Small intestine (tissue), 16 donors: ENCODE measurements at places on chromosomes 12 and 14. TPM values are rescaled to one million over a fixed set of nuclear protein-coding genes. Genes with fewer than 3 reads are reported as not detected.

RNASE2 gene
- polyA plus RNA-seq = 3.4 TPM

DNA sequence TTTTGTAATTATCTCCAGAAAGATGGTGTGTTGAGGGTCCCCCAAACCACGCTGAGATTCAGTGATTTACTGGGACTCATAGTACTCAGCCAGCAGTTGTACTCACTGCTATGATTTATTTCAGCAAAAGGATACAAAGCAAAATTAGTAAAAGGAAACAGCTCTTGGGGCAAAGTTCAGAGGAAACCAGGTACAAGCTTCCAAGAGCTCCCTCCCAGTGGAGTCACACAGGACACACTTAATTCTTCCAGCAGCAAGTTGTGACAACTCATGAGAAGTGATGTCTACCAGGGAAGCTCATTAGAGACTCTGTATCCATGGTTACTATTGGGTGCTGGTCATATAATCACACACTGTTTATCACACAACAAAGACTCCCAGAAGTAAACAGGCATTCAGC, 38.7 kb downstream of the TTC8 start:
- peak; percentile 11 for DNase-seq

DNA sequence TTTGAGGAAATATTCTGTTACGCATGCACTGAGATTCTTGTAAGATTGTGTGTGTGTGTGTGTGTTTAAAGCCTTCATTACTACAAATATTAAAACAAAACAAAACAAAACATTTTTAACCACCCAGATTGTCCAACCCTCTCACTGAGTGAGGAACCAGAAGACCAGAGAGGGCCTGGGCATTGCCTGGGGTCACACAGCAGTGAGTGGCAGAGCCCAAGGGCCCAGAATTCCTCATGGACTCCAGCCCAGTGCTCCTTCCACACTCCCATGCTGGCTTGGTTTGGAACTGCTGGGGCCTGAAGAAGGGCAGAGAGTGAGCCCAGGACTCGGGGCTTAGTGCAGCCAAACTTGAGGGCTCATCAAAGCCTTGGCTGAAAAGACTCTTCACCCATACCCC, 1.6 kb upstream of the OTUB2 start:
- DNase-seq = no peak

SYCP3 gene
- polyA plus RNA-seq = 0.13 TPM

DNA sequence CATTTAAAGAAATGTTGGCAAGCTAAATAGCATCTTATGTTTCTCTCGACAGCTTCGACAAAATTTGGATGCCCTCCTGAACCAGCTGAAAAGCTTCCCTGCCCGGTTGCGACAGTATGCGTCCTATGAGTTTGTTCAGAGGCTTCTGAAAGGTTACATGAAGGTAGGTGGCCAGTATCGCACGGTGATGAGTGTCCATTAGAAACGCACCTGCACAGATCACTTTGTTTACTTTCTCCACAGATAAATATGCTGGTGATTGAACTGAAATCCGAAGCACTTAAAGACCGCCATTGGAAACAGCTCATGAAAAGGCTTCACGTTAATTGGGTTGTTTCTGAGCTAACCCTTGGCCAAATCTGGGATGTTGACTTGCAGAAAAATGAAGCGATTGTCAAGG, 36.5 kb downstream of the DYNC1H1 start:
- no peak for DNase-seq

DNA sequence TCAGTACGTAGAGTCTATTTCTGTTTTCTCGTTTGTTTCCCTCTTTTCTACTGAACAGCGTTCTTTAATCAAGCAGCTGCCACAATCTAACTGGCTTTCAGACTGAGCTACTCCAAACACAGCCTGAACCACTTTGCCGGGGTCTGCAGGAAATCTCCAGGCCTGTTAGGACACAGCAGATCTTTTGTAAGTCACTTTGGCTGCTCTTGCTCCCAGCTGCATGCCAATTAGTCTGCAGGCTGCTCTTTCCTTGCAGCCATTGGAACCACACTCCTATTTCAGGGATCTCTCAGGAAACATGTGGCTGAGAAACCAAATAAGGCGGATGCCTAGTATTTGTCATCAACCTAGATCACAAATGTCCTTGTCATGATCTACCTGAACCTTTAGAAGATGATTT, 73.6 kb downstream of the TMTC1 start:
- DNase-seq = peak; percentile 8

MYO1H gene
- 1.6 TPM for polyA plus RNA-seq

- DNase-seq = peak; percentile 79
These were observed at the start of gene SNX6 for GRCh38 chr14:34629657-34630529. SNX6 (minus strand) TSS chr14:34630148; CDS start chr14:34630116, 32 bp downstream.

GRCh38 chr14:71686677-71687076, 245.6 kb upstream of the RGS6 start:
- no peak for DNase-seq

- no peak for DNase-seq
These were observed 14.1 kb downstream of the IL31 start for GRCh38 chr12:122159882-122160281.

ARMH4 gene
- not detected for polyA plus RNA-seq

DNA sequence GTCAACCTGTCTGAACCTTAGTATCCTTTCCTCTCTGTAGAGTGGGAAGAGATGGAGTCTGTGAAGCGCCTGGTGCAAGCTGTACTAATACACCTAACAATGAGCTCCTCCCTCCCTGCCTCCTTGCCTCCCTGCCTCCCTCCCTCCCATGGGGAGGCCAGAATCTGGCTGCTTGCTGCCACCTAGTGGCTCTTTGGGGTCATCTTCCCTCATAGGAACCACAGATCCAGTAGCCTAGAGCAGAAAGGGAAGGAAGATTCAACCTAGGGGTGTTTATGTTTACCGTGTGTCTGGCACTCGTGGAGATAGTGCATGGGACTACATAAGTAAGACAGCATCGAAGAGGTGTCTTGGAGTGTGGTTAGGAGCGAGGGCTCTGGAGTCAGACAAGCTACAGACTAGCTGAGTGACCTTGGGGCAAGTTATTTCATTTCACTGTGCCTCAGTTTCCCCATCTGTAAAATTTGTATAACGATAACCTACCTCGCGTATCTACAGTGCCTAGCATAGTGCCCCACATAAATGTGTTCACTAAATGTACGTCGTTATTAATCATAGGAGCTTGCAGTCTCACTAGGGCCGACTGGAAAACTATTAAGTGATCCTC, 35.5 kb upstream of the TSPAN9 start:
- peak; percentile 82 for DNase-seq

DNA sequence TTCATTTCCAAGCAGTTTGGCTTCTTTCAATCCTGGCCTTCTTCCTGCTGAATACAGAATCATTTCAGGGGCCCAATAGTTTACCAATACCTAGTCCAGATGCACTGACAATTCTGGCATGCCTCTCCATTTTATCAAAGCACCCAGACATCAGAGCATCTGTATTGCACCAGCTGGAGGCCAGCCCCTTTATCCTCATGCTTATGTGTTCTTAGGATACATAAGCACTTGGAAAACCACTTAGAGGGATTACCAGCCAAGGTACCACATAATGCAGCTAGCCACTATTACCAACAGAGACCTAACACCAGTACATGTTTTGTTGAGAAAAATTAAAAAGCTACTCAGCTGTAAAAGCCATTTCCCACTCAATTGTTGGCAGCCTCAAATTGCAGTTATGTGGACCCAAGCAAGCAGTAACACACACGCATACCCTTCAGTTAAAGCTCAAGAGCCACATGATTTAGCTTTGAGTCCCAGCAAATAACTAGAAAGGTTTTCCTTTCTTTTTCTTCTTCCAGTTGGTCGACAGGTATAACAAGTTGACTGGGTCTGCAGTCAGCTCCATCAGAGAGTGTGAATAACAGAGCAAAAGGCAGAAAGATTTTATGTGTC, 263.8 kb downstream of the DIO2 start:
- no peak for DNase-seq

PRKCH gene
- polyA plus RNA-seq = 5.9 TPM

B4GALNT3 gene
- polyA plus RNA-seq = 6.6 TPM

- no peak for DNase-seq
These were observed 88.4 kb downstream of the MYF5 start for GRCh38 chr12:80805106-80805505.

PRB2 gene
- not detected for polyA plus RNA-seq

GRCh38 chr14:102591372-102591943, 991 bp upstream of the RCOR1 start:
- peak; percentile 28 for DNase-seq

NTN4 gene
- 1.6 TPM for polyA plus RNA-seq

DNA sequence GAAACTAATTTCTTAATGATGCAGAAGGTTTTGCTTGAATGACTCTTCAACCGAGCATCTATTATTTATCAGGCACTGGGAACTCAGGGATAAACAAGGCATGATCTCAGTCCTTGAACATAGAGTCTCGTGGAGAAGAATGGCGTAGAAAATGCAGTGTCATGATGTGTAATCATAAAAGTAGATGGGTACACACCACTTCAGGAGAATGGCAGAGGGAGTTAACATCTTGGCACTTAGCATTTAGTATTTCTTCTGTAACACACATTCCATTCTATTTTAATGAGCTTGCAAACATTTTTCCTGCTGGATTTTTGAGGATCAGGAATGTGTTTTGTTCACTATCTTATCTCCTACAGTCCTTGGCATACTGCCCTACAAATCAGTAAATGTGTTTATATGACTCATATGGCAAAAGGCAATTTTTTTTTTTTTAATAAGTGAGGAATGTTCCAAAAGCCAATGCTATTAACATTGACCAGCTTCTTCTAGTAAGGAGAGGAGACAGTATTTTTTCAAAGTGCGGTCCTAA, 3.8 kb downstream of the TXNRD1 start:
- peak; percentile 47 for DNase-seq

DNA sequence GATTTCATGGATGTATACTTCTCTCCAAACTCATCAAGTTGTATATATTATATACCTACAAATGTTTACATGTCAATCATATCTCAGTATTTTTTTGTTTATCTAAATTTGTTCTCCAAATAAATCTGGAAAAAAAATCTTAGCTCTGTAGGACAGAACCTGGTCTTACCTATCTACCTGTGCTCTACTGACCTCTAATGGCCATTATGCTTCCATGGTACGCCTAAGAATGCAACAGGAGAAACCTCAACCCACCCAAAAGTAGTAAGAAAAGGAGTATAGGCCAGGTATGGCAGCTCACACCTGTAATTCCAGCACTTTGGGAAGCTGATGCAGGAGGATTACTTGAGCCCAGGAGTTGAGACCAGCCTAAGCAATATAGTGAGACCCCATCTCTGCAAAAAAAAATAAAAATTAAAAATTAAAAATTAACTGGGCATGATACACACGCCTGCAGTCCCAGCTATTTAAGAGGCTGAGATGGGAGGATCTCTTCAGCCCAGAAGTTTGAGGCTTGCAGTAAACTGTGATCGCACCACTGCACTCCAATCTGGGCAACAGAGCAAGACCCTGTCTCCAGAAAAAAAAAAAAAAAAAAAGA, 8.7 kb downstream of the OR11H4 start:
- DNase-seq = peak; percentile 3

STAC3 gene
- 3.8 TPM for polyA plus RNA-seq

GRCh38 chr14:24432259-24433131, 2.7 kb downstream of the KHNYN start:
- no peak for DNase-seq

GRCh38 chr14:97177016-97177415, 379.8 kb downstream of the VRK1 start:
- DNase-seq = peak; percentile 4

DNA sequence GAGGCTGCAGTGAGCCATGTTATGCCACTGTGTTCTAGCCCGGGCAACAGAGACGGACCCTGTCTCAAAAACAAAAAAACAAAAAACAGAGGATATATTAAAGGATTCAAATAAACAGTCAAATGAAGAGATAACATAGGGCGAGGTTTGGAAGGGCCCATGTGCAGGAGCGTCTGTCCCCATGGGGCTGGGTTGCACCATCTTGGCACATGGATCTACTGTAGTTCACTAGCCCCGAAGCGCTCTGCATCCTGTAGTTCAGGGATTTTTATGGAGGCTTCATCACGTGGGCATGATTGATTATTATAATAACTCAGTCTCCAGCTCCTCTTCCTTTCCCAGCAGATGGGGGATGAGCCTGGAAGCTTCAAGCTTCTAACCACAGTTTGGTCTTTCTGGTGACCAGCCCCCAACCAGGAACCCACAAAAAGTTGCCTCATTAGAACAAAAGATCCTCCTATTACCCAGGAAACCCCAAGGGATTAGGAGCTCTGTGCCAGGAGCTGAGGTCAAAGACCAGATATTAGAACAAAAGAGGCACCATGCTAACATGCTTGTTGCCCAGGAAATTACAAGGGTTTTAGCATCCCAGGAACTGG, 59.9 kb downstream of the HCAR2 start:
- no peak for DNase-seq

DNA sequence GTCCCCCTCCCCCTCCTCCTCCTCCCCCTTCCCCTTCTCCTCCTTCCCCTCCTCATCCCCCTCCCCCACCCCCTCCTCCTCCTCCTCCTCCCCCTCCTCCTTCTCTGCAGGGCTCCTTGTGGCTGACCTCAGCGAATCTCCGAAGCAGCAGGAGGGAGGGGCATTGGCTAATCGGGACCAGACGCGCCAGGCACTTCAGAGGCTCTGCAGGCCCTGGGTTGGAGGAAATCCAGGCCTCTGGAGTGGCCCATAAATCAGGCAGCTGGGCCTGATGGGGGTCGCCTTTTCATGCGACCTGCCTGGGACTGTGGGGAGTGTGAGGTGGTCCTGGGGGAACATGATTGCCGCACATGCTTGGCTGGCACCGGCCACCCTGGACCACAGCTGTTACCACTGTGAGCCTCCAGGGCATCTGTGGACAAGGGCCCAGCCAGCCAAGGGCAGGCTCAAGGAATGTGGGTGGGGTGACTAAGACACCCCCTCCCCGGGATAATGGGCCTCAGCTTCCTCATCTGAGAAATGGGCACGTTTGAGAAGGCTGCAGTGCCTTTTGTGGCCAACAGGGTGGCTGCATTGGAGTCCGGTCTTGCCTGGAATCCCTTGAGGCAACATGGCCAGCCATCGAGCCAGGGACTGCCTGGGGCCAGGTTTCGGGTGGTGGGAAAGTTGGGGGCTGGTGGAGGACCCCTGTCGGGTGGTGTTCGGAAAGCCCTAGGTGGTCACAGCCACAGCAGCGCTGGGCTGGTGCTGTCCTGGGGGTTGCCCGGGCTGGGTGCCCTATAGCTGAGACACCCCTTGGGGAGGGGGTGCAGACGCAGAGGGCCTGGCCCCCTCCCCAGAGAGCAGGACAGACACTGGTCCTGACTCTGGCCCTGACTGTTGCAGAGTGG, 12.0 kb downstream of the KIF26A start:
- DNase-seq = peak; percentile 41

- DNase-seq = no peak
These were observed 12.1 kb upstream of the ALDH2 start for GRCh38 chr12:111754671-111755070.

GRCh38 chr14:48568252-48568651, 892.8 kb upstream of the MDGA2 start:
- no peak for DNase-seq

DNA sequence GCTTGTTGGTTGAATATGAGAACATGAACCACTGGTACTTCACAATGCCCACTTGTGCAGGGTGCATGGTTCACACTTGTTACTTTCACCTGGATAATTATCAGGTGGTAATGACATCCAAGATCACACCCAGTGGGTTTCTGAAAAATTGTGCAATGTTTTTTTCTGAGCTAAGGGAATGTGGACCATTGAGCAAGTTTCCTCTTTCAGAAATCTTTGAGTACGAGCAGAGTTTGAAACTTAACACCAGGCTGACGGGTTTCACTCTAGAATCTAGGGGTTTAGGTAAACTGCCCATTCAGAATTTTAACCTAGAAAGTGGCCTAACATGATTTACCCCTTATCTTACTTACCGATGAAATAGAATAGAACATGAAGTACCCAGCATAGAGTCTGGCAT, 389.6 kb downstream of the PAWR start:
- no peak for DNase-seq

IL26 gene
- not detected for polyA plus RNA-seq

FOXN3 gene
- polyA plus RNA-seq = 22.0 TPM
